ENCODE measurements at places on chromosomes 6 and 20.
A peak's percentile ranks its signal among the peaks of the same experiment; 100 is the strongest.

DNA sequence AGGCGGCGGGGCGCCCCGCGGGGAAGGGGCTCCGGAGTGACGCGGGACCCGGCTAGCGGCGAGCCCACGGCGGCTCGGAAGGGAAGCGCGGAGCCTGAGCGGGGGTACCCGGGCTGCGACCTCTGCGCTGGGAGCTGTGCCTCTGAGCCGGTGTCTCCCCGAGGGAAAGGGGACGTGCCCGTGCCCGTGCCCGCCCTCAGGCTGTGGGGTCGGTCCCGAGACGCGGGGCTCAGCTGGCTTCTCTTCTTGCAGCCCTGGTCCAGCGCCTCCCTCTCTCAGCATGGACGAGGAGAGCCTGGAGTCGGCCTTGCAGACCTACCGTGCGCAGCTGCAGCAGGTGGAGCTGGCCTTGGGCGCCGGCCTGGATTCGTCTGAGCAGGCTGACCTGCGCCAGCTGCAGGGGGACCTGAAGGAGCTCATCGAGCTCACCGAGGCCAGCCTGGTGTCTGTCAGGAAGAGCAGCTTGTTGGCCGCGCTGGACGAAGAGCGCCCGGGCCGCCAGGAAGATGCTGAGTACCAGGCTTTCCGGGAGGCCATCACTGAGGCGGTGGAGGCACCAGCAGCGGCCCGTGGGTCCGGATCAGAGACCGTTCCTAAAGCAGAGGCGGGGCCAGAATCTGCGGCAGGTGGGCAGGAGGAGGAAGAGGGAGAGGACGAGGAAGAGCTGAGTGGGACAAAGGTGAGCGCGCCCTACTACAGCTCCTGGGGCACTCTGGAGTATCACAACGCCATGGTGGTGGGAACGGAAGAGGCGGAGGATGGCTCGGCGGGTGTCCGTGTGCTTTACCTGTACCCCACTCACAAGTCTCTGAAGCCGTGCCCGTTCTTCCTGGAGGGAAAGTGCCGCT lies 686 bp downstream of the ZGPAT start:
- DNase-seq = no peak

DNA sequence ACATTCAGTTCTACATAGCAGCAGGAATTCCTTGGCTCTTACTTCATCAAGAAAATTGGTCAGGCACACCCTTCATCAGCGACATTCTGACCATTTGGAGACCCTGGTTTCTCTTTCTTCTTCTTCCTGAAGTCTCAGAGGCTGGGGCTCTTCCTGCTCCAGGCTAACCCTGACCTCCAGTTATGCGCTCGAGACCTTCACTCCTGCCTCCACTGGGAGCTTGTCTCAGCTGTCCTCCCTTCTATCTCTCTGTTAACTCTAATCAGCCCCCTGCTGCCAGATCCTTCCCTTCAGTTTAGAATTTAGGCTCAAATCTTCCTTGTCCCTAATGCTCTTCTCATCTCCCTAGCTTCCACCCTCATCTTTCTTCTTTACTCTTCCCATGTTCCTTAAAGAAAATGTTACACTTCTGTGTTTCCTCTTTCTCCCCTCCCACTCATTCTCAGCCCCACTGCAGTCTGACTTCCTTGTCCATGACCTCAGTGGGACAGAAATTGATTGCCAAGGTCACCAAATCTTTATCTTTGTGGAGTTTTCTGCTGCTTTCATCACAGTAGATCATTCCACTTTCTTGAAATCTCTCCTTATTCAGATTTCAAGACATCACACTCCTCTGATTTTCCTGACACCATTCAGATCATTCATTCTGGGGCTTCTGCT lies 8.4 kb upstream of the HLA-DOA start:
- no peak for DNase-seq

DNA sequence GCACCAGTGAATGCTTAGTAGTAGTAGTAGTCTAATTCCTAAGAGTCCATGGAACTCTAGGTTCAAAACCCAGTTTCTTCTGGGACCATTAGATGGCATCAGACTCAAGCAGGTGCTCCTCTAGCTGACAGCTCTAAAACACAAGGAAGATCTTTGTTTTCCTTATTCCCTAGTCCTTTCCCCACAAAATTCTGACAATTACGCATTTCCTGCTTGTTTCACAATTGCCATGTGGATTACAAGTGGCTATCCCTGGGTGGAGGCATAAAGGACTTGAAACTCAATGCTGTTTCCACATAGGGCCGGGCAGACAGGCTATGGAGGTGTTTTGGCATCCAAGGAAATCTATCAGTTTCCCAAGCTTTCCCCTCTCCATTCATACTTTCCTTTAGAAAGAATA lies 9.2 kb upstream of the HLA-DOB start:
- no peak for DNase-seq

GRCh38 chr6:49151957-49152356 lies 311.1 kb downstream of the MMUT start:
- DNase-seq = no peak

DNA sequence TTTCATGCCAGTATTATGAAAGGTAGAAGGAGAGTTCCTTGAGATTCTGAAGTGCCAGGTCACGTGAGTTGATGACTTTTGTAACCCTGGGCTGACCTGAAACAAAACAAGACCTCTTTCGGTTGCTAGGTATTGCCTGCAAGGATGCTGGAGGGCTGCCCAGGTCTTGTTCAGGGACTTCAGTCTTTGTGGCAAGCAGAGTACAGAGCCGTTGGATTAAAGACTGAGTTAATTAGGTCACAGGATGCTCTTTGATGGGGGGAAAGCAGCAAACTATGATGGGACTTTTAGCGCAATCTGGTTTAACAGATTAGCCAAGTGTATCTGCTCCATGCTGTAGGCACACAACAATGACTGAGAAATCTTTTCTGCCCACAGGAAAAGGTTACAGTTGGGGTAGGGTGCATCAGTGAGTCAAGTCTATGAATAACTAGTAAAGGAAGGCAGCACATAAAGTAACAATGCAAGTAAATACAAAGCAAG lies 12.8 kb upstream of the ELOVL5 start:
- peak; percentile 33 for DNase-seq

GRCh38 chr6:52284131-52284459 lies 447 bp downstream of the MCM3 start:
- DNase-seq = no peak

- DNase-seq = peak; percentile 42
Measured at GRCh38 chr6:157823528-157824370, 703 bp downstream of the SNX9 start.

DNA sequence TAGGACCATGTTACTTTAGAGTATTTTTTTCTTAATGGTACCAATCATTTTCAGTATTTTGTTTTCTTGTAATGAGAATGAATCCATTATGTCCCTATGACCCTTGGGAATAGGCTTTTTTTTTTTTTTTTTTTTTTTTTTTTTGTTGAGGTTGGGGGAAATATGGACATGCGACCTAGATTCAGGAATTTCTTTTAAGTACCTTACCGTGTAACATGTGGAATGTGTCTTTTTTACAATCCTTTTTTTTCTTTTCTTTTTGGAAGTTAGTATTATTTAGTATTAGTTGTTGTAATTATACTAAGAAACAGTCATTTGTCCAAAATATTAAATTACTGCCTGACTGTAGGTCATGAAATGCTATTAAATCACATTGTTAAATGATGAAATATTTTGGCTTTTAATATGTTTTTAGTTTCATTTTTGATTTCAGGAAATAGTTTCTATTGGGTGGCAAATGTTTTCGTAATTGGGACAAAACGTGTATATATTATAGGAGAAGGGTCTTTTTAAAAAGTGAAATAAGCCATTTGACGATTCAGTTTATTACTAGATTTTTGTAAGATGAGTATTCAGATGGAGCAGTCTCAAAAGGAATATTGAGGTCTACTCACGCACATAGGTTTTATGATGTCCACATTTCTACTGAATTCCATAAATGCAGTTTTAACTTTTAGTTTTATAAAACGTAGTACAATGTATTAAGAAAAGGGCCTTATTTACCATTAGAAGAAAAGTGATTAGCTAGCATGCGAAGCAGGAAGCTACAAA lies 4.9 kb downstream of the ARID1B start:
- DNase-seq = no peak

GRCh38 chr20:17904027-17904426 lies 64.6 kb downstream of the SNX5 start:
- no peak for DNase-seq

GRCh38 chr6:125932451-125932795 lies 24.1 kb upstream of the HINT3 start:
- DNase-seq = no peak

- no peak for DNase-seq
Measured at GRCh38 chr20:2122936-2123335, 21.3 kb downstream of the STK35 start.

DNA sequence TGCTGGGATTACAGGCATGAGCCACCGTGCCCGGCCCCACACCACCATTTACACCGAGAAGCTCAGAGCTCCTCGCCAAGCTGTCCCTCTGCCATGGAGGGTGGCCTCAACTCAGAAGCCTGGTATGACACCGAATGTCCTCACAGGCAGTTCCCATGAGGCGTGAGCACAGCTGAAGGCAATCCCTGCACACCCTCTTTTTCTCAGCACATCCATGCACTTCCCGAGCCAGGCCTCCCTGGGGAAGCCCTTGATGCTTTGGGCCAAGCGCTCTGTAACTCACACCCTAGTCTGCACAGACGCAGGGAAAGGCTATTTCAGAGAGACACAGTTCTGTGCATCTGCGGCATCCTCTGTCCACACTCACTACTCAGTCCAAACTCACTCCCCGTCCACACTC lies 18.4 kb downstream of the THBS2 start:
- DNase-seq = no peak

GRCh38 chr6:34584694-34585093 lies 28.6 kb upstream of the SPDEF start:
- DNase-seq = no peak

GRCh38 chr6:1040393-1040792 lies 271.5 kb upstream of the FOXQ1 start:
- no peak for DNase-seq

DNA sequence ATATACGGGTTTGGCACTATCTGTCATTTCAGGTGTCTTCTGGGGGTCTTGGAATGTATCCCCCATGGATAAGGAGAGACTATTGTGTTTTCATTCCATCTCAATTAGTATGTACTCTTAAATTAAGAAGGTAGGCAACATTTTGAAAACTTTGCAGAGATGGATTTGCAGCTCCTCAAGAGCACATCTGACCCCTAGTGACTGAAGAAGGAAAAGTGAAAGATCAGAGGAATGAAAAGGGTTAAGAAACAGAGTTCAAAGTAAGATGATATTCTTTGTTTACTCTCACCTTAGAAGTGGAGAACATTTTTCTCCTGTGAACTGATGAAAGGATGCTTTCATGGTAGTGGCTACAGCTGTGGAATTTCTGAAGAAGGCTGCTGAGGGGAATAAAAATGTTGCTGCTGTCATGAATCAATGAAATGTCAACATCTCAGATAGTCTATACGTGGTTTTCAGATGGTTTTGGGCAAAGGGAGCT lies 41.5 kb downstream of the SH3BGRL2 start:
- DNase-seq = no peak

DNA sequence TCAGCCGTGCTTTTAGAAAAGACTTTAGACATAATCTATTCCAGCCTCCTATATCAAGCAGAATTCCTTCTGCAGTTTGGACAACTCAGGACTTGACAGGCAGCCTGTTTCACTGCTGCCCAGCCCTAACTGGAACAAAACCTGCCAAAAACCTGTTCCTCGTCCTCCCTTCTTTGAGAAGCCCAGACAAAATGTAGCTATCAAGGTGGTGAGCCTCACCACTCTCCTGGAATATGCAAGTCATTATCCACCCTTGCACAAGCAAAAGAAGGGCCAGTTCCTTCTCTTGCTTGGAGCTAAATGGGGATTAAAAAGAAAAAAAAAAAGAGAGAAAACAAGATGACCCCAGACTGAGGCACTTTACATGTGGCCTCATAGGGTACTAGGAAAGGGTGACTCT lies 64.2 kb downstream of the TFAP2A start:
- DNase-seq = no peak

- DNase-seq = no peak
Measured at GRCh38 chr6:97669191-97670031, 386.4 kb upstream of the MMS22L start.

DNA sequence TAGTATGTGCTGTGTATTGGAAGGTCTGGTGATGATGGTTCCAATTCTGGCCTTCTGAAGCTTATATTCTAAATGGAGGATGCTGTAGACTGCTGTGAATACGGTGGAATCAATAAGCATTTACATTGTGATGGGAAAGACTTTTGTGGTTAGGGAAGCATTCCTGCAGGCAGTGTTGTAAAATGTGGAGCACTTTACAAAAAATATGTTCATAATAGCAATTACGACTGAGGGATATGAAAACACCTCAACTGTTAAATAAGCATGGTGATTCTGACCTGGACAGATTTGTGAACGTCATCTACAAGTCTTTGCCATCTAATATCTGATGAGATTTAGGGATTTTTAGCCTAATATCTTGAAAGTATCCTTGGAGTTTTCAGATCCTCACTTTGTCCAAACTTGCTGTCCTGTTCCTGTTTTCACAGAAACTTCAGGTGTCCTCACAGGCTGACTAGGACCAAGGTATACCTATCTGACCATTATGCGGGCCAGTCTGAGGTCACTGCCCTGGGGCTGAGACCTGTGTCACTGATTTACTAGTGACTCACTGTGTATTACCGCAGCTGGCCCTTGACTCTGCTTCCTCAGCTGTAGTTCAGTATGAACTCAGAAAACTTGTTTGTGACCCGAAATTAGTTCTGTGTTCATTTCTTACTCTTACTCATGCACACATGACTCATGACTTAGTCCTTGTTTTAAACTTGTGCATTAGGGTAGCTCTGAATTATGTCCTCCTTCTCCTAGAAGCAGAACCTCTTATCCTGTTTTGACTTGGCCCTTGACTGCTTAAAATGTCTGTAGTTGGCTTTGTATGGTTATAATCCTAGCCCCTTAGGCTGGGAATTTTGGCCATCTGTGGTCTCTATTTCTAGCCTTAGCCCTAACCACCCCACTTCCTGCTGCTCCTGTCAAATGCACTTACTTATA lies 343.0 kb downstream of the CDKAL1 start:
- DNase-seq = no peak

Data from stimulated activated CD8-positive, alpha-beta memory T cell treated with anti-CD3 and anti-CD28 coated beads, Interleukin-4, amount 100 ng/mL, for 1 hour (primary cell).